Neural progenitor cell (in vitro differentiated cells): ENCODE measurements at places on chromosomes 4 and X. TPM values are rescaled to one million over a fixed set of nuclear protein-coding genes. Genes with fewer than 3 reads are reported as not detected.
A peak's percentile ranks its signal among the peaks of the same experiment; 100 is the strongest.

DNA sequence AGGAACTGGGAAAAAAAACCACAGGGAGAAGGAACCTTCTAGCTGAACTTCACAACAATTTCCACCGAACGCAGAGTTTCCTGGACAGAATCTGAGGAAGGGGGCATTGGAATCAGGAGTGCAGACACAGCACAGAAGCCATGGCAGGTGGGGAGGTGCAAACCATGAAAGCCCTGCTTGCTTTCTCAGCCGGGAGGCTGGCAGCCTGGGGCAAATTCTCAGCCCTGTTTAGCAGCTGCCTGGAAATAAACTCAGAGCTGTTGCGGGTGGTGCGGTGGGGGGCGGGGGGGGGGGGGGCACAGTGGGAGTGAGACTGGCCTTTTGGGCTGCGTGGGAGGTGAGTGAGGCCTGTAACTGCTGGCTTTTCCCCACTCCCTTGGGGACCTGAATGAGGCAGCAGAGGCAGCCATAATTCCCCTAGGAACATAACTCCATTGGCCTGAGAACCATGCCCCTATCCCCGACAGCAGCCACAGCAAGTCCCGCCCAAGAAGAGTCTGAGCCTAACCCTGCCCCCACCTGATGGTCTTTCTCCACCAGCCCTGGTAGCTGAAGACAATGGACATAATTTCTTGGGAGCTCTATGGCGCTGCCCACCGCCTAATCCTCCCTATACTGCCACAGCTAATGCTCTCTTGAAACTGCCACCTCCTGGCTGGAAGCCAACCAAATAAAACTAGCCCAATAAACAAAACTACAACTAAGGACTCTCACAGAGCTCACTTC lies 176.3 kb downstream of the FAM13A start:
- DNase-seq, result no peak

DNA sequence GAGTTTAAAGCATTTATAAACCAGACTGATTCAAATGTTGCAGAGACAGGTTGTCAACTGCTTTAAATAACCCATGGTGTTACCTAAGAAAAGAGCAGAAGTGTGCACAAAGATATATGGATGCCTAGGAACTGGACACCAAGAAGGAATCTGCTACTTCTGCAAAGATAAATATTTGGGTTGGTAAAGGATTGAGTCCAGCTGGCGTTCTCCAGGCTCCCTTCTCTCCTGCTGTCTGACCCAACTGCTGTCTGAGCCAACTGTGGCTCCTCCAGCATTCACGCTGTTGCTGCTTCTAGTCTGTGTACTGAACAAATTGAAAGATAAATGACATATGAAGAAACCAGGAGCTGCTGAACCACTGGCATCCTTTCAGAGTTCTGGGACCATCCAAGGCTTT lies 1167.8 kb upstream of the PRKX start:
- DNase-seq, result no peak

FAM184B gene
- total RNA-seq, result 0.03 TPM in 1 of 2 replicates, not detected in the other

GRCh38 chrX:110671068-110671803 lies 124.4 kb downstream of the CHRDL1 start:
- no peak for DNase-seq

DNA sequence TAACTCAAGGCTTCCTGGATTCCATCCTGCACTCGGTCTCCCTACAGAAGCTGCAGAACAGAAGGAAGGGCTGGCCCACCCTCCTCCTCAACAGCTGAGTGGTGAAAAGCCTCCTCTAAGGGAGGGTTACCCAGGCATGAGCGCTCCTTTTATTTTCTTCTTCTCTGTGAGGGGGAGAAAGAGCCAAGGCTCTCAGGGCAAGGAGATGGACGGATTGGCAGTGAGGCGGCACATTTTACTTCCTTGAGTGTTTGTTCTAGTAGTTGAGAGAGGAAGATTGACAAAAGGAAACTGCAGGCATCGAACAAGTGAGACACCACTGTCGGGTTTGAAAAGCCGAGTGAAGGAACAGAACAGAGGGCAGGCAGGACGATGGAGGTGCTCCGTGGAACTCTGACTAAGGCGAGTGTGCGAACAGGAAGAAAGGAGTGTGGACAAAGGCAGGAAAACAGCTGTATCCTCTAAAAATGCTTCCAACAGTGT lies 38.4 kb upstream of the STS start:
- DNase-seq, result peak; percentile 64

DNAAF6 gene
- total RNA-seq, result 0.07 TPM in 1 of 2 replicates, not detected in the other

CENPVL3 gene
- total RNA-seq, result 4.6 and 6.2 TPM in 2 replicates

- no peak for DNase-seq
These were observed 5.0 kb upstream of the NSD2 start for GRCh38 chr4:1866189-1866661.

GRCh38 chr4:189912170-189912569 lies 28.5 kb upstream of the FRG1 start:
- peak; percentile 5 for DNase-seq

DNA sequence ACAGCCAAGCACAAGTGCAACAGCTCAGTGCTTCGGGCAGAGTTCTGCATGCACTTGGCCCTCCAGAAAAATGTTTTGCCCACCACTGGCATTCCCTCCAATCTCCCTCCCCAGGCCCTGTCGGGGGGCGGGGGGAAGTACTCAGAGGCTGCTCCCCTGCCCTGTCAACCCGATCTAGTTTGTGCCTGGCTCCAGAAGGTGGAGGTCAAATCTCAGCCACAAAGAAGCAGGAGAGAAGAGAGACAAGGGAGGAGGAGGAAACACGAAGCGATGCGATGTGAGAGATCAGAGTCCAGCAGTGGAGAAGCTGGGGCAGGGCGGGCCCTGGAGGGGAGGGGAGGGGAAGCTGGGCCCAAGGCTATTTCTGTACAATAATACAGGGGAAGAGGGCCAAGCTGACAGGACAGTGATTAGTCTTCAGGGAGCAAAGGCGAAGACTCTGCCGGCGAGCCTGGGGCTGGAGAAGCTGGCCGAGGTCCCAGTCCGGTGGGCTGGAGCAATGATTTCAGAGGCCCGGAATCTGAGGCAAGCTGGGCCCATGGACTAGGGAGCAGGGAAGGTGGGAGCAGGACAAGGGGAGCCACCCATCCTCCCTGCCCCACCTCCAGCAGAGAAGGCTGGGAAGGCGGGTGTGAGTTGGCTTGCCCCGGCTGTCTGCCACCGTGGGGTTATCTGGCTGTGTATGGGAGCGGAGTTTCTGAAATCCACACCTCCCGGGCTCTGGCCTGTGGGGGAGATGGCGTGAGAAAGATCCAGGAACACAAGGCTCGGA lies 167.1 kb downstream of the EFNB1 start:
- DNase-seq, result no peak

CSAG3 gene
- total RNA-seq, result not detected in 2 replicates

GRCh38 chrX:44439242-44439794 lies 95.8 kb upstream of the EFHC2 start:
- no peak for DNase-seq

- DNase-seq, result no peak
These were observed 37.8 kb downstream of the TET2 start for GRCh38 chr4:105184316-105184980.

DNA sequence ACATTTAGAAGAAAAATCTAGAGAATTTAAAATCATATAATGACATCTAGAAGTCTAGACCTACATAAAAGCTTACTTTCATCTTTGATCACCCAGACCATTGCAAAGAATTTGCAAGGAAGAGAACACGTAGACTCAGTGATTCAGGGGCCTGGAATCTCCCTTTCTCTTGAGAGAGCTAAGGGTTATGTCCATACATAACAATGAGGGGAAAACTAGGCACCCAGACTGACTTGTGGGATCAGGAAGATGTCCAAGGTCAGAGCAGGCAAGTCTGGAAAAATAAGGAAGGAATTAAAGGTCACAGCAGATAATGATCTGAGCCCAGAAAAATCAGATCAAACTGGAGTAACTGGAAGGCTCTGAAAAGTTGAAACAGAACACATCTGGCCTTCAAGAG lies 198.4 kb upstream of the SFRP2 start:
- DNase-seq, result no peak

- peak; percentile 82 for DNase-seq
These were observed at the start of gene ABCB7 for GRCh38 chrX:75155827-75156525. ABCB7 (minus strand) TSS chrX:75156283; CDS start chrX:75156272, 11 bp downstream.

DNA sequence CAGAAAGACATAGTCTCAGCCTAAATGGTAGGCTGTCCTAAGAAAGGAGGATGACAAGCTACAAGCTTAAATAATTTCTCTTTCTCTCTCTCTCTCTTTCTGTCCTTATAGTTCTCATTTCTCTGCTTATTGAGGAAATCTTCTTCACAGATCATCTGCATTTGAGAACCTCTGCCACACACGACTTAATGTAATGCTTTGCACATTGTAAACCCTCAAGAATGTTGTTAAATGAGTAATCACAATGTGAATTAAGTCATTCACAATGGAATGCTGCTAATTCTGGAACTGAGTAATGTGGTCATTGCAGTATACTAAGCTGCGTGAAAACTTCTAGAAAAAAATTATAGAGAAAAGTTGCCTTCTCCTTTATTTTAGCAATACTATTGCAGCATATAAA lies 508.9 kb upstream of the FTHL17 start:
- DNase-seq, result peak; percentile 4
